Amygdala (tissue), 56 donors: ENCODE measurements at places on chromosomes 6 and 20.

GRCh38 chr6:57159127-57159526 lies 13.0 kb upstream of the BAG2 start:
- no peak for DNase-seq

DNA sequence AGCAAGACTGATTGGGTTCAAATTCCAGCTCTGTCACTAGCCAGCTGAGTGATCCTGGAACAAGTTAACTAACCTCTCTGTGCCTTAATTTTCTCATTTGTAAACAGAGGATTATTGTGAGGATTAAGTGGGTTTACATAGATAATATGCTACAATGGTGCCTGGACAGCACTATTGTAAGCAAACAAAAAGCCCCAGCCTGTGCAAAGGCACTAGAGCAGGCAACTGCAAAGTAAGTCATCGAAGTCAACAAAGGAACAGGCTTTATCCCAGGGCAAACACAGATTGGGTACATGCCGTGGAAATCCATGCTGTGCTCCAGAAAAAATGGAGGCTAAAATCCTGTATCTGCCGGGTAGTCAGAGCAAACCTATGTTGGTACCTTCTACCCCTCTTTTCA lies 43.2 kb upstream of the CTNNBL1 start:
- DNase-seq = no peak

- no peak for DNase-seq
These were observed 67.0 kb upstream of the FRMD1 start for GRCh38 chr6:168145747-168146596.

DNA sequence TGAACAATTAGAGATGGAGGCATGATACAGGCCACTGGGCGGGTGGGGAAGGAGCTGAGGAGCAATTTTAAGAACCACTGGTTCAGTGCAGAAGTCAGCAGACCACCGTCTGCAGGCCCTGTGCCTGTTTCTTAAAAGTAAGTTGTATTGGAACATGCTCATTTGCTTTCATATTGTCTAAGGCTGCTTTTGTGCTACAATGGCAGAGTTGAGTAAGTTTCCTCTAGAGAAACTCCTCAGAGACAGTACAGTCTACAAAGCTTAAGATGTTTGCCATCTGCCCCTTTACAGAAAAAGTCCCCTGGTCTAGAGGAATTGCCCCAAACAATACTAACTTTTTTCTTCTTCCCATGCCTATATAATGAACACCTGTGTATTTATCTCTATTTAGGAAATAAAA lies 28.5 kb upstream of the UBE2J1 start:
- no peak for DNase-seq

- DNase-seq = no peak
These were observed 327.3 kb upstream of the MARCKS start for GRCh38 chr6:113529879-113530278.

- DNase-seq = no peak
These were observed 47.6 kb downstream of the CPXM1 start for GRCh38 chr20:2752567-2753460.

DNA sequence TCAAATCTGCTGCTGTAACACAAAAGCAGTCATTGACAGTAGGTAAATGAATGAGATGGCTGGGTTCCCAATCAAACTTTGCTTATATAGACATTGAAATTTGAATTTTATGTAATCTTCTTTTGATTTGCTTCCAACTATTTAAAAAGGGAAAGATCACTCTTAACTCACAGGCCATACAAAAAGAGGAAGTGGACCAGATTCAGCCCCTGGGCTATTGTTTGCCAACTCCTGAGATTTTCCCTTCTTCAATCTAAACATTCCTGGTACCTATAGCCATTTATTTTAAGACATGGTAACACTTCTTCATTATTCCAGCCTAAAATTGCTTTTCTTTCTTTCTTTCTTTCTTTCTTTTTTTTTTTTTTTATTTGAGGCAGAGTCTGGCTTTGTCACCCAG lies 260.6 kb downstream of the TFAP2A start:
- DNase-seq = no peak

- no peak for DNase-seq
These were observed 40.9 kb upstream of the GCM1 start for GRCh38 chr6:53189554-53189953.

GRCh38 chr6:148811459-148811858 lies 64.6 kb downstream of the UST start:
- no peak for DNase-seq

- DNase-seq = no peak
These were observed 16.5 kb downstream of the DUSP22 start for GRCh38 chr6:308768-309167.

- no peak for DNase-seq
These were observed 5.8 kb downstream of the TUBB start for GRCh38 chr6:30725713-30726505.

DNA sequence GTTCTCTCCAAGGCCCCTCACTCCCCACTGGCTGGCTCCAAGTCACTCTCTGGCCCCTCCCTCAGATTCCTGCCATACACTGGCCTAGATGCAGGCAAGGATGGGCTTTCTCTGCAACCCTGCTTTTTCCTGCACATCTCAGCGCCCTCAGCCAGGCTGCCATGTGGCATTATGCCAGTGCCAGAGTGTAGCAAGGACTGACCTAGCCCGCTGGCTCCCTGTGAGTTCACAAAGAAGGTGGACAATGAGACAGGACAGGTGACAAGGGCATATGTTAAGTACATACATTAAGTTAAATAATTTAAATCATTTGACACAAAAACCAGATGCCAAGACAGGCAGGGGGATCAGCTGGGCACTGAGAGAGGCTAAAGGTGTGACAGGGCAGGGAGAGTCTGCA lies 394.6 kb downstream of the ZFAND3 start:
- DNase-seq = peak; percentile 47
